Dermis blood vessel endothelial cell (primary cell): ENCODE measurements at places on chromosomes 4 and X. TPM values are rescaled to one million over a fixed set of nuclear protein-coding genes. Genes with fewer than 3 reads are reported as not detected.

GRCh38 chr4:9898596-9899305, 117.3 kb downstream of the DRD5 start:
- peak; percentile 53 for DNase-seq

LAMP2 gene
- total RNA-seq, result 125 and 139 TPM in 2 replicates

RBM46 gene
- total RNA-seq, result 0.70 TPM in 1 of 2 replicates, not detected in the other

SPANXA2 gene
- total RNA-seq, result not detected in 2 replicates

DGKQ gene
- total RNA-seq, result 28.2 and 28.9 TPM in 2 replicates
